Stimulated activated CD4-positive, alpha-beta T cell treated with anti-CD3 and anti-CD28 coated beads, Interleukin-12 subunit alpha, Interleukin-12 subunit beta, amount 100 ng/mL, for 4 hours (primary cell): ENCODE measurements at places on chromosomes 12 and 14.

GRCh38 chr12:110560946-110561345, 22.2 kb downstream of the PPTC7 start:
- DNase-seq: no peak

DNA sequence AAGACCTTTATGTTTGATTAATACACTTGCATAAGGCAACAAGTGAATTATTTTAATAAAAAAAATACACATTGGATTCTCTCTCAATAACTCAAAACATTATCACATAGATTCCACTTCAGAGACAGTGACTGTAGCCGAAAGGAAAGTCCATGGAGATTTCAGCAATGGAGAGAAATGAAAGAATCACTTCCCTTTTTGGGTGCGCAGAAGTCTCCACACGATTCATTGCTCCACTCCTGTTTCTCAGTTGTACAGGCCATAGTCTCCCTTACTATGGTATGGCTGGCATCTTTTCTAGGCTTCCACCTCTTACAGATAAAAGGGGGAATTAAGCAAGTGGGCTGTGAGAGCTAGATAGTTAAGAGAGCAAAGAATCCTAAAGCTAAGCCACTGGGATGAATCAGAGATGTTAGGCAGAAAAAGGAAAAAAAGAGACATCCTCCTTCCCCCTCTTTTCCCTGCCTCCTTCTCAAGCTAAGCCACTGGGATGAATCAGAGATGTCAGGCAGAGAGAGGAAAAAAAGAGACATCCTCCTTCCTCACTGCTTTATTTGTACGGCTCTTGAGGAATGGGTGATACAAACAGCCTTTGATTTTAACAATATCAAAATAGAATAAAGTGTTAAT, 16.3 kb downstream of the ST8SIA1 start:
- DNase-seq: no peak

DNA sequence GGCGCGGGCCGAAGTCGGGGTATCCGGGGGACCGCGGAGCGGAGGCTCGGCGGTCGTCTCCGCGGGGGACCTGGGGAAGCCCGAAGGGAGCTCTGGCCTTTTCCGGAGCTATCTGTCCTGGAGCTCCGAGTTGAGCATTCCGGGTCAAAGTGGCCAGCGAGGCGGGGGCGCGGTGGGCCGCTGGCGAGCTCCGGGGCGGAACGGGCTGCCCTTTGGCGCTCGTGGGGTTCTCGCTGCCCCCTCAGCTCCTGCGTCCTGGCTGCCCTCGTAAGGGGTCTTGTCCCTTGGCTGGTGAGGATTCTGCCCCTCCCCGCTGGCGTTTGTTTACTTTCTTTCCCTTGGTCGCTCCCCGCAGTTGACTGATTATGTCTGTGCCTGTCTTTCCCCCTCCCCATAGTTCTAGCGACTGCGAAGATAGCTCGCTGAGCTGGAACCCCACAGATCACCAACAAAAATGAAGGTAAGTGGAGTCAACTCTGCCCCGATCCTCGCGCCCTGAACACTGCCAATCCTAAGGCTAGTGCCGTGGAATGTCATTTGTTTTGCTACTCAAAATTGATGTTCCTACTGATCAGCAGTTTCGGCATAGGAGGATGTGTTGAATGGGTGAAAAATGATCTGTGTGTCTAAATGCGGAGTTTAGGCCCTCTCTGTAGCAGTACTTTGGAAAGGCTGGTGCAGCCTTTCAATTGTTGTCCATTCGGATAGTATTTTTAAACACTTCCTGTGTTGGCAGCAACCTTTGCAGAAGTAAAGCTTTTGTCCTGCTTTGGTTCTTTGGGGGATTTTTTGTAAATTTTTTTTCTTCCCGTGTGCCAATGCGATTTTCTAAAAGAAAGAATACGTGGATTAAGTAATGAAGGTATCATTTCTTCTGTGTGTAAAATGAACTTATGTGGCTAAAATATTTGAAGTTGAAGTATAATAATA, 1.3 kb downstream of the ARID4A start:
- DNase-seq: no peak

DNA sequence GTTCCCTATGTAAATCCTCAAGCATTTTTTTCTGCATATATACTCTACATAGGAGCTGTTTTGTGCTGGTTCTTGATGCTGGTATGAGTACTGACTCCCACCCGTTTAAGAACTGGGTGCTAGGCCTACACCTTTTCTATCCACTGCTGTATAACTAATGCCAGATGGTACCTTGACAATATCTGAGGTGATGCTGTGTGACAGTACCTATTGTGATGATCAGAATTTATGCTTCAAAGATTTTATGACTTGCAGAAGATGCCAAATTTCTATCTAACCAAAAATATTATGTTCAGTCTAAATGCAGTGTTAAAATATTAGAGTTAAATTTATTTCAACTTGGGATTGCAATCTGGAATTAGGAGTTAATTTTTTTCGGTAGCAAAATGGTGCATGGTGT, 272.3 kb upstream of the NOVA1 start:
- DNase-seq: no peak

GRCh38 chr14:105547741-105548169, 21.4 kb downstream of the TMEM121 start:
- DNase-seq: no peak

- DNase-seq: no peak
Measured at GRCh38 chr14:37643701-37644100, 48.3 kb downstream of the TTC6 start.

DNA sequence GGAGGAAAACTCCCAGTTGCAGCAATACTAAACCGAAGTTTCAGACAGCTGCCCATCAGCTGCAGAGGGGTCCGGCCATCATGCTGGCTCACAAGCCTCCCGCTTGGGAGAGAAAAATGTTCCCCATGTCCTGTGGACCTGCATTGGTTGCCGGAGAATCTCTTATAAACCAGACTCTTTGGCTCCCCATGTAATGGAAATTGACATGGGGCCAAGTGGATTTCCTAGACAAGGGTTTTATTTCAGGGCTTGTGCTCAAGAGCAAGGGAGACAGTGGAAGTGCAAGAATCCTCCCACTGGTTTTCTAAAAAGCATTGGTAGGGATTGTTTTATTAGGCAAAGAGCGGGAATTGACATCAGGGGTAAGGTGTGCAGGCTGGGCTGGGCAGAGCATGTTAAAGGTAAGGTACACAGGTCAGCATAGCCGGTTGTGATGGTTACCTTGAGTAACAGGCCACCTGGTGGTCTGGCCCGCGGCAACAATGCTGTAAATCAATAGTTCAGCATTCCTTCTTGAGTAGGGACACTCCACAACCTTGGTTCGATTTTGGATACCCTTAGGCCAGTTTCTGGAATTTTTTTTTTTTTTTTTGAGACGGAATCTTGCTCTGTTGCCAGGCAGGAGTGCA, 135.4 kb downstream of the UNC79 start:
- DNase-seq: no peak

DNA sequence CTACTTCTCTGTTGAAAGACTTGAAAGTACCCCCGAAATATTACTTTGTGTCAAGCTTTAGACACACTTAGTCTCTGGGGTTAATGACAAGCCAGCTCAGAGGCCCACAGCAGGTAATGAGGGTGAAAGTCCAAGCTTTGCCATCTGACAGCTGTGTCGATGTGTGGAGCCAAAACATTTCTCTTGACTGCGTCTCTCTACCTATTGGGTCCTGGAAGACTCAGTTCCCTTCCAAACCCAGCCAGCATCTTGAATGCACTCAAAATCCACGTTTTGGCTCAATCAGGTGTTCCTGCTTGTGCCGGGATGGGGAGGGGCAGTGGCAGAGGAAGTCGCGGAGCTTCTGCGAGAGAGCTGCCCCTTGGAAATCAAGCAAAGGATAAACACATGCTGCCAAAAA, 3.2 kb downstream of the PLXNC1 start:
- DNase-seq: no peak

- no peak for DNase-seq
Measured at GRCh38 chr14:74444866-74445265, 18.9 kb upstream of the SYNDIG1L start.

- no peak for DNase-seq
Measured at GRCh38 chr12:4725057-4725456, 4.9 kb downstream of the GALNT8 start.

DNA sequence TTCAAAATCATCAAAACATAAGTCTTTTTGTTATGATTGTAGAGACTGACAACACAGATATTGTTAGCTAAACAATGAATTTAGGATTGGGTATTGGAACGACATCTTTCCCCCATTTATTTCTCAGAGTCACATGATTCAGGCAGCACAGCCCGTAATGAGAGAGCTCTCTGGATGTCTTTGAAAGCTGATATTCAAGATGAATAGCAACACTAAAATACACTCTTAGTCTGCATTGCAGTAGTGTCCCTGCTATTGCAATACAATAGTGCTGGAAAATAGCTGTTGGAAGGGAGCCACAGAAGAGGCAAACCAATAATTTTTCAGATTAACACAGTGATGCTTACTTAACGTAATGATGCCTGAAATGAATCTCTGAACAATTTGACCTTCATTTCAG, 9.9 kb downstream of the GTSF1 start:
- no peak for DNase-seq

GRCh38 chr14:47596232-47596631, 79.2 kb downstream of the MDGA2 start:
- no peak for DNase-seq

GRCh38 chr14:55180434-55180833, 11.0 kb downstream of the DLGAP5 start:
- no peak for DNase-seq
